ENCODE measurements at places on chromosomes 6 and 20. TPM values are rescaled to one million over a fixed set of nuclear protein-coding genes. Genes with fewer than 3 reads are reported as not detected.
A peak's percentile ranks its signal among the peaks of the same experiment; 100 is the strongest.

LRRC73 gene
- total RNA-seq = 0.34 TPM

GRCh38 chr20:43537921-43538877 is 20.6 kb upstream of the SGK2 start:
- no peaks in the 10 kb centered on the region for H3K27me3 ChIP-seq
- no peaks in the 10 kb centered on the region for H3K4me1 ChIP-seq
- no peak overlapping the region for H3K27ac ChIP-seq
- peaks cover 19% of the 10 kb centered on the region for H3K36me3 ChIP-seq
- peak; percentile 30 for DNase-seq

KIF13A gene
- 14.1 TPM for total RNA-seq

XKR7 gene
- total RNA-seq = 0.12 TPM

TGM2 gene
- total RNA-seq = 20.8 TPM

All from activated B cell treated with CpG ODN at 0.5 μM for 24 hours (primary cell).